ENCODE measurements at places on chromosomes 4 and X.

- no peak for DNase-seq
Measured at GRCh38 chr4:56077676-56078075, 128.9 kb downstream of the CEP135 start.

GRCh38 chrX:45748369-45748774 is 547.7 kb upstream of the DIPK2B start:
- no peak for DNase-seq

DNA sequence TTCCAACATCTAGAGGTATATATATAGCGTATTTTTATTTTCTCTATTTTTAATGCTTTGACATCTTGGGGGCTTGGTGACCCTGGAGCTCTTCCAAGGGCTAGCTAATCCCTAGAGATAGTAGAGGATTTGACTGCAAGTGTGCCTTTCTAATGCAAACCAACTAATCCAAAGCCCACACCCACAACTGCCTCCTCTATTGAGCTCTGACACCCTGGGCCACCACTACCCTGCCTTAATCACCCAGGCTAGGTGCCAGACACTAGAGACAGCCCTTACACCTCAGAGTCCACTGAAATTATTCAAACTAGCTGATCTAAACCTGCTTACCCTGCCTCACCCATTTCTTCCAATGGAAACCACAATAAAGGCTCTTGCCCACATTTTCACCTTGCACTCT is 69.6 kb upstream of the ATXN3L start:
- DNase-seq, result no peak

DNA sequence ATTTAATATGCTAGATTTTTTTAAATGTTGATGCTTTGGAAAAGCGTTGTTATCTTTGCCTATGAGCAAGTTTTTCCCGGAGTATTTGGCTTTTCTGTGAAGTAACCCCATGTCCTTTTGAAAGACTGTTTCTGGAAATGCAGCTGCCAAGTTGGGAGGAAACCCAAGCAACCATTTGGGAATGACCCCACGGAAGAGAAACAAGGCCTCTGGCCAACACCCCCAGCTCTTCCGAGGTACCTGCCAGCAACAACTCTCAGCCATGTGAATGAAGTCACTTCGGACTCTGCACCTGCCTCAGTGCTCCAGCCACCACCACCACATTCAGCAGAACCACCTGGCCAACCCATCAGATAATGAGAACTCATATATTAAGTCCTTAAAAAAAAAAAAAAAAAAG is 36.2 kb upstream of the DHRSX start:
- DNase-seq, result no peak

- no peak for DNase-seq
Measured at GRCh38 chr4:159289682-159290081, 186.8 kb downstream of the RAPGEF2 start.

Measured in GDM1 (cell line).